Left renal cortex interstitium (tissue), 4 donors: ENCODE measurements at places on chromosomes 5 and 9. TPM values are rescaled to one million over a fixed set of nuclear protein-coding genes. Genes with fewer than 3 reads are reported as not detected.

DNA sequence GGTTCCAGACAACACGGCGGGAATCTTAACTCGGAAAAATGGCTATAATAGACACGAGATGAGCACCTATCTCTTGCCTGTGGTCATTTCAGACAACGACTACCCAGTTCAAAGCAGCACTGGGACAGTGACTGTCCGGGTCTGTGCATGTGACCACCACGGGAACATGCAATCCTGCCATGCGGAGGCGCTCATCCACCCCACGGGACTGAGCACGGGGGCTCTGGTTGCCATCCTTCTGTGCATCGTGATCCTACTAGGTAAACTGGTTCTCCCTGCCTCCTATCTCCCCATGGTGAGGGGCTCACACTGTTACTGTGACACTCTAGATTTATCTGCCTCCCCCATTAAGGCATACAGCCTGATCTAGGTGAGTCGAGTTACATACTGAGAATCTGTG is 124.2 kb downstream of the CDH6 start:
- DNase-seq, result no peak

GRCh38 chr9:132589148-132590036 is 7.0 kb downstream of the BARHL1 start:
- no peak for DNase-seq

DNA sequence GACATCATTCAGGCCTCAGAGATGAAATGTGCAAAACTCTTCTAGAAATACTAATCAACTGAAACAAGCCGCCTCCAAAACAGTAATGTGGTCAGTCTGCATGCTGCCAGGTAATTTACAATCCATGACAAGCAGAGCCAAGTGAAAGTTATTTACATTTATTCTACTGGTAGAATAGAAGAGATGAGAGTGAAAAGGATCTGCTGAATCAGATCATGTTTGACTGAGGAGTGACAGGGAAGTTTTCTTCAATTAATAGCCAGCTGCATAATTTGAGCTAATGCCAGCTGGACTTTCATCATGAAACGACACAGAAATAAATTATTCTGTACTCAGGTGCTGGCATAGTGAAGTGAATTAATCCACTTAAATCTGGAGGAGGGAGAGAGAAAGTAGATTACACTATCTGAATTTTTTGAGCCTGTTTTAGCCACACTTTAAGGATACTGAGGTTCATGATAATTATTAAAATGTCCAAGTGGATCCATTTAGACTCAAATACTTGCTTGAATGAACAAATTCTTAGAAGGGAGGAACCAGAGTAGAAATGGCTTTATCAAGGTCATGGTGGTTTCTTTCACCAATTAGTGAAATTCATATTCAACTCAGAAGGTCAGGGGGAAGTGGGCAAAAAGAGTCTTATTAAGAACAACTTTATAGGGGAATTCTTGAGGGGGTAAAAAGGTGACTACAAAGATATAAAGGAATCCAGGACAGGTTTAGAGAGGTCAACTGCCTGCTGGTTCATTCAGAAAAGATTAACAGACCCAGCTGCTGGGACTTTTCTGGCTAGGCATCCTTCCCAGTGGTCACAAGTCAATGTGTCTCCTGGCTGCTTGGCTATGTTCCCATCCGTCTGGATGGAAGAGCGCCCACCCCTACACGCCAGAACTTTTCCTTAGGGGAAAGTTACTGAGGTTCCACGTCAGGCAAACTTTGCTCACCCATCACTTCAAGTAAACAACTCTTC is 350.4 kb downstream of the PDE4D start:
- no peak for DNase-seq

The TMEM8B gene
- polyA plus RNA-seq, result 29.7 TPM
